ENCODE measurements at places on chromosomes 5 and 9.

- no peak for DNase-seq
Measured at GRCh38 chr9:129185991-129186390, 7.9 kb upstream of the IER5L start.

GRCh38 chr9:135772056-135772646 lies 70.2 kb downstream of the KCNT1 start:
- DNase-seq = no peak

DNA sequence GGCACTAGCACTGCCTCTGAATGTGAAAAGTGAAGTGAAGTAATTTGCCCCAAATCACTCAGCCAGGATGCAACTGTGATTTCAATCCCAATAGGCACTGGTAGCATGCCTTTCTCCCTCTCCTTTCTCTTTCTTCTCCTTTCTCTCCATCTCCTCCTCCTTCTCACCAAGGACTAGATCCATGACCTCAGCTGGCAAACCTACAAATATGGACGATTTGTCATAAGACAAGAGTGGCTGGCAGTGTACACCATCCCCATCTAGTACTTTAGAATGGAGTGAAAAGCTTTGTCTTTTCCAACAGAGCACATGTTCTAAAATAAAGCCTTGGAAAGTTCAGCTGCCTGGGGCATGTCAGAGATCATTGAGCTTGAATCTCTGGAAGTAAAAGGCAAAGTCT lies 574.7 kb upstream of the CLINT1 start:
- DNase-seq = no peak

DNA sequence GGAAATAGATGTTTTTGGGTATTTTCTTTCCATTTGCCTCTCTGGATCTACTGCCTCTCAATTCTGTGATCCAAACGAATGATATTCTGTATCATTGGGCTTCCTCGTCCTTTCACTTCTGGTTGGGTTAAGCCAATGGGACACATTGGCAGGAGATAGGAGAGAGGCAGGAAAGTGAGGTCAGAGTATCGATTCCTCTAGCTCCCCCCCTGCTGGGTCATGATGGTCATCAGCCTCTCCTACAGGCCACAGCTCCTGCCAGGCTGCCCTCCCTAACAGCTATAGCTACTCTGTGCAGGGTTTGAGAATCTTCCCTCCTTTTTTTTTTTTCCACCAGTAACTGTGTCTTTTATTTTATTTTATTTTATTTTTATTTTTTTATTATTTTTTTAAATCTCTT lies 39.4 kb downstream of the APBA1 start:
- DNase-seq = no peak

- no peak for DNase-seq
Measured at GRCh38 chr5:96141749-96142148, 180.1 kb upstream of the ELL2 start.

DNA sequence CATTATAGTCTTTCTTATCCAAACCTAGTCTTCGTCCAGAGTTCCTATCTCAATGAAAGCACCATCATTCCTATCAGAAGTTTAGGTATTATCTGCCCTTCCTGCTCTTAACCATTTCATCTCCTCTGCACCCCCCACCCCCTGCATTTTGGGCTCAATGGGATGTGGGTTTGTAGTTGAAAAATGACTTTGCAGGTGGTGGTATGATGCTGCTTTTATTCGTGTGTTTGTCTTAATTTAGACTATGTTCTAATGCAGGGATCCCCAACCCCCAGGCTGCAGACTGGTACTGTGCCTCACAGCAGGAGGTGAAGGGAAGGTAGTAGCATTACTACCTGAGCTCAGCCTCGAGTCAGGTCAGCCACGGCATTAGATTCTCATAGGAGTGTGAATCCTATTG lies 49.4 kb upstream of the ZNF608 start:
- DNase-seq = no peak

DNA sequence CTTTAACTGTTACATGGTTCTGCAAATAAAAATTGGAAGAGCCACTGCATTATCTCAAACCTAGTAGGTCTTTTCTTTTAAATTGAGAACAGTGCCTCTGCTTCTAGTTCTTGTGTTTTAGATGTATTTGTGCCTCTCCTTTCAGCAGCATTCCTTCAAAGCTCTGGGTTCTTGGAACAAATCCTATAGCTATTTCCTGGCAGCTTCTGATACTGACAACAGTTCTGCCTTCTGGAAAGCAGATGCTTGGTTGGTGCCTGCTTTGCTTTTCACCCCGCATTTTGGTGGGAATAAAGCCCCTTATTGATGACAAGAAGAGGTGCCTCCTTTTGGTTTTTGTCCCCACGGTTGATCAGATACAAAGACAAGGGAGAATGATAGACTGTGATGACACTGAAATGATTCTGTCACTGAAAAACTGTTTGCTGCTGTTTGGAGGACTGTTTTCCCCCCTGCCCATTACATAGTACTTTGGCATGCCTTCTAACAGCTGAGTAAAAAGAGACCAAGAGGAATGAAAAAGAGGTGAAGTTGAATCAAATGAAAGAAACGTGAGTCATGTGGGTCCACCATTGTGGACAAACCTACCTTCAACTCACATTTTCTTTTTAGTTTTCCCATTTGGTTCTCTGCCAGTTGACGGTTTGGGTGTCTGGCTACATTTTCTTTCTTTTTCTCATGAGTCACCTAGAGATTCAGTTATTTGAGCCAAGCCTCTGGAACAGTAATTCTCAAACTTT lies 5.6 kb downstream of the PTCD2 start:
- no peak for DNase-seq

DNA sequence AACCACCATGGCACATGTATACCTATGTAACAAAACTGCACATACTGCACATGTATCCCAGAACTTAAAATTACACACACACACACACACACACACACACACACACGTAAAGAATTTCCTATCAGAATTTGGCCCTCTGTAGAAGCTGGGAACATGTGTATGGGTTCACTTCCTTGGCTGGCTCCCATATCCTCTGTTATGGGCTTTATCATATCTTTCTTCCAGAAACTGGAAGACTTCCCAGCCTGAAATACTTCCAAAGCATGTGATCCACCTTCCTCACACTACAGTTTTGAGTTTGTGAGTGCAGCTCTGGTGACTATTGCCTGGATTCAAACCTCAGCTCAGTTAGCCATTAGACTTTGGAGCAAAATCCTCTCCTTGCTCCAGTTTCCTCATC lies 78.6 kb upstream of the GDNF start:
- no peak for DNase-seq

- no peak for DNase-seq
Measured at GRCh38 chr5:76081811-76082771, 1.1 kb upstream of the SV2C start.

DNA sequence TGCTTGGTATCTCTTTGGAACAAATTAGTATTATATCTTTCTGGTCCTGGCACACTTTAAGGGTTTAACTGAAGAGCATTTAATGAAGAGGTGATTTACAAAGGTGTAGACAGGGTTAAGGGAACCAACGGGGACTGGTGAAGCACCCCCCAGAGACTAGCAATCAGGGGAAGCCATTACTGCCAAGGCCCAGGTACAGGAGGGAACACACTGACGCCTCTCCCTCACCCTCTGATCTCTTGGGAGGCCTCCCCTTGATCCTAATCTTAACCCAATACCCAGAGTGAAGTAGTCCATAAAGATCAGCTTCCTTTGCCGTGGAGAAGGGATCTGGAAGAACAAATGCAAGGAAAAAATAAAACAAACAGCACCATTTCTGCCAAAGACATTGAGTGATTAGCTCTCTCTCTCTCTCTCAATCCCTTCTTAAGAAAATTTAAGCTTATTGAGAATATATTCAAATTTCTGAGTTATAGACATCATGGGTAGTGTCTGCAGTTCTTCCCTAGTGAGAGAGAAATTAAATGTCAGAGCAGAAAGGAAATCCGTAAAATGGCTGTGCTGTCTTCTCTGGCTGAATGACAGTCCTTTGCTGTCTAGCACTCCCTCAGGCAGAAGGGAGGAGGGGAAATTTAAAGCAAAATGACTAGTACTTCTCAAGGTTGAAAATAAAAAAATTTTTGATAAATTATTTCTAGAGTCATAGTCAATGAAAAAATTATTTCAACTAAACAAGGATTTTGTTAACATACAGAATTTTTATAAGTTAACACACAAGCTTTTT lies 20.0 kb downstream of the F2R start:
- DNase-seq = no peak

GRCh38 chr5:123178683-123179082 lies 89.6 kb downstream of the PRDM6 start:
- no peak for DNase-seq

- DNase-seq = no peak
Measured at GRCh38 chr5:67234671-67235176, 38.1 kb upstream of the CD180 start.

GRCh38 chr5:36685631-36686288 lies 79.4 kb downstream of the SLC1A3 start:
- no peak for DNase-seq

DNA sequence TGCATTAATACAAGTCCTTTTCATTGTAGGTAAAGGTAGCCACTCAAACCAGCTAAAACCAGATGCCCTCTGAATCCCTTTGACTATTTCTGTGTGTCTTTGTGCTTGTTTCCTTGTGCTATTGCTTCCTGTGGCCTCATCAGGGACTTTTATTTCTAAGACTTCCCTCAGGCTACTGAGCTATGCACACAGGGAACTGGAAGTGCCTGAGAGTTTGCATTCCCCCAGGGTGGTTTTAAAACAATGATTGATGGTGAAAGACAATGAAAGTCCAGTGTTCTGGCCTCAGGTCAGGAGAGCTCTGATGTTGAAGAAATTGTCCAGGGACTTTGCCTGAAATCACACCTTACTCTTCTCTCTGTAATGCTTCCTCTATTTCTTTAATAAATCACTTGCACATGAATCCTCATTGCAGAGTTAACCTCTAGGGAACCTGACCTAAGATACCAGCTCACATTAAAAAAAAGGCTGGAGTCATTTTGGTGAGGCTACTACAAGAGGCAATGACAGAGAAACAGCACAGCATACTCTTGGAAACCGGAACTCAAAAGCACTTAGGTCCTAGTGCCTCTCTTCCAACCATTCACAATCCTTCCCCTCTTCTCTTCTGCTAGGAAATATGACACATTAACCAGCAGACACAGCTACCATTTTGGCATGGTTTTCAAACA lies 158.1 kb upstream of the NREP start:
- DNase-seq = no peak

- no peak for DNase-seq
Measured at GRCh38 chr5:176733406-176734262, 76.7 kb upstream of the UNC5A start.

All from activated CD4-positive, CD25-positive, alpha-beta regulatory T cell treated with anti-CD3 and anti-CD28 coated beads, Interleukin-2, amount 50 U/mL, for 16 hours (primary cell).